ENCODE measurements at places on chromosomes 6 and 20.
A peak's percentile ranks its signal among the peaks of the same experiment; 100 is the strongest.

- no peak for DNase-seq
Measured at GRCh38 chr6:42710316-42710715, 12.1 kb downstream of the PRPH2 start.

- no peak for DNase-seq
Measured at GRCh38 chr6:131867744-131868143, 59.9 kb downstream of the ENPP1 start.

DNA sequence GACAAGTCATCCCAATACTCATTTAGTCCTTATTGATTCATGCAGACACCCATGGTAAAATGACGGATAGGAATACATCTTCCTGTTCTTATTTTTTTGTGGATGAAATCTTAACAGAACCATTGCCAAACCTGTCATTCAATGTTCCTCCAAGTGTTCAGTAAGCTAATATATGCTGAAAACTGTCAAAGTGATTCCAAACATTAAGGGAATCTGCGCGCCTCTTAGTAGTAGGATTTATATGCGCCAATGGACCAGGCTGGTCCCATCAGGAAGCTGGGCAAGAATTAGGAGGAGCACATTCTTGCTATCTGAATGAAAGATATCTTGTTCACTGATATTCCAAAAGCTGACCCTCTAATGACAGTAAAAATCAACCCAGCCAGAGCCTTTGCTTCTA, 168.9 kb upstream of the STMND1 start:
- no peak for DNase-seq

GRCh38 chr20:63217706-63218105, 1.8 kb upstream of the YTHDF1 start:
- no peak for DNase-seq

- DNase-seq = no peak
Measured at GRCh38 chr6:112311950-112312547, 35.1 kb upstream of the RFPL4B start.

GRCh38 chr6:65182681-65183080, 524.3 kb downstream of the EYS start:
- peak; percentile 27 for DNase-seq

DNA sequence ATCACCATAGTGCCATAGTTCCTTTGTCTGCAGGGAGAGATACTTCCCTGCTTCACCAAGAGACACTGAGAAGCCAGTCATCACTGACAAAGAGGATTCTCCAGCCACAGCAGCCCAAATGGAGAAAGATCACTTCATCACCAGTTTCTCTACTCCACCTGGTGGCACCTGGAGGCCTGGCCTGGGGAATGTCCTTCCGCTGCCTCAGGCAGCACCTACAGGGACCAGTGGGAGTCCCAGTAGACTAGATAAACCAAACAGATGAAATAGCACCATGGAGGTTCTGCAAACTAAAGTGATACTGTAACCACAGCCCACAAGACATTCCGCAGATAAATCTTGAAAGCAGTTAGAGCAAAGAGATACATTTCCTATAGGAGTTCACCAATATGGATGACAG, 266.5 kb downstream of the C6orf118 start:
- no peak for DNase-seq

DNA sequence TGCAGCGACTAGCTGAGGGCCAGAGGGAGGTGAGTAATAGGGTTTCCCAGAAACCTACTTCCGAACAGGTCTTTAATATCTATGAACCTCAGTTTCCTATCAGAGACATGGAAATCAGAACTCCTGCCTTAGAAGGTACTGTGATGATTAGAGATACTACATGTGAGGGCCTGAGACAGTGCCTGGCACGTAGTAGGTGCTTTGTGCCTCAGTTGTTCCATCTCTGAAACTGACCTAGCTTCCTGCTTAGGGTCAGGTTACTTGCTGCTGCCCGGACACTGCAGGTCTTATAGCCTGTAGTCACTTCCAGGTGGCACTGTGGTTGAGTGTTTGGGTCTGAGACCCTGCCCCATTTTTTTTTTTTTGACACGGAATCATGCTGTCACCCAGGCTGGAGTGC, 20.9 kb downstream of the RAB44 start:
- DNase-seq = no peak
